ENCODE measurements at places on chromosomes 12 and 14. TPM values are rescaled to one million over a fixed set of nuclear protein-coding genes. Genes with fewer than 3 reads are reported as not detected.

Gene LTB4R
- 8.9 TPM for total RNA-seq

Gene FAM90A1
- total RNA-seq: not detected

Gene ART4
- not detected for total RNA-seq

GRCh38 chr12:2218706-2219105, 165.9 kb downstream of the CACNA1C start:
- no peak overlapping the region for H3K27ac ChIP-seq
- no peaks in the 10 kb centered on the region for H3K4me1 ChIP-seq
- no peak for DNase-seq
- H3K36me3 ChIP-seq: no peaks in the 10 kb centered on the region
- H3K27me3 ChIP-seq: no peaks in the 10 kb centered on the region

DNA sequence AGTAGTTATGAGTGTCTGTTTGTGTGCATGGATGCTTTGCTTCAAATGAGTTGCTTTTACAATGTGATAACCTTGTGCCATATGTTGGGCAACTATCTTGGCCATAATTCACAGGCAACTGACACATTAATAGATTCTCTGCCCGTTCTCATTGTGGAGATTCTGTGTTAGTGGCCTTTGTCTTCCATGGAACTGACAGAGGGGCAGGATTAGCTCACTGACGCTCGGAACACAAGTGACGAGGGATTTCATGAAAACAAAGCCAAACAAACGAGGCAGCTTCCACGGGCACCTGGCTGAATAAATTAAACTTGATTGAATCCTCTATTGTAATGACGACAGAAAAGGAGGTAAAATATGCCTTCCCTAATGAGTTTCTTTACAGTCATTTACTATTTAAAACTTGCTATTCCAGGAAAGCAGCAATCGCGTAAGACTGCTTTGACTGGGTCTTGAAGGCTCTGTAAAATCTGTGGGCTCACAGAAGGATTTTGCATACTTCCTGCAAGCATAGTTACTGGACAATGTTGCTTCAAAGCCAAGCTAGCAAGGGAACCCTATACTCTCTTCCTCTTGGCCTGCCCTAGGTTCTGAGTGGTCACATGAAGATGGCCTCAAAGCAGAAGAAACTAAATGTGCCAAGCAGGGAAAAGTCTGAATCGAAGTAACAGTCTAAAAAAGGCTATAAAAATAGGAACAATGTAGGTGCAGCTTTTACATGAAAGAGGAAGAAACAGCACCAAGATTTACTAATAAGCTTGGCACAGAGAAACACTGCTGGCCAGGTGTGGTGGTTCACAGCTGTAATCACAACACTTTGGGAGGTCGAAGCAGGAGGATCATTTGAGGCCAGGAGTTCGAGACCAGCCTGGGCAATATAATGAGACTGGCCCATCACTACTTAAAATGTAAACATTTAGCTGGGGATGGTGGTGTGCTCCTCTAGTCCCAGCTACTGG, 28.1 kb upstream of the SINHCAF start:
- no peaks in the 10 kb centered on the region for H3K27me3 ChIP-seq
- DNase-seq: no peak
- H3K4me1 ChIP-seq: no peaks in the 10 kb centered on the region
- no peak overlapping the region for H3K27ac ChIP-seq
- no peak overlapping the region for H3K4me3 ChIP-seq

DNA sequence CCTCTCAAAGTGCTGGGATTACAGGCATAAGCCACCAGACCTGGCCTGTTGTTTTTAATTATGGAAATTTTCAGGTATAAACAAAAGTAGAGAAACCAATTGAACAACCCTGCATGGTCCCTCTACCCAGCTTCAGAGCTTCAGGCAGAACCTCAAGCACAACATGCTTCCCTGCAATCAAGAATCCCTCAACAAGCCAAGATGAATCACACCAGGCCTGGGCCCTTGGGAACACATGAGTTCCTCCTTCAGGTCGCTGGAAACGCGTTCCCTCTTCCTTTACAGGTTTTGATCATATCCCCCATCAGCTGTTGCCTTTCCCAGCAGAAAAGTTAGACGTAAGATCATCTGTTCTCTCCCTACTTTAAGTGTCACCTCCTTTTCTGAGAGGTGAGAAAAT, 20.5 kb upstream of the CORO1C start:
- H3K4me1 ChIP-seq: peaks cover 29% of the 10 kb centered on the region
- no peak for DNase-seq
- H3K27me3 ChIP-seq: no peaks in the 10 kb centered on the region
- H3K4me3 ChIP-seq: no peak overlapping the region
- no peaks in the 10 kb centered on the region for H3K36me3 ChIP-seq

DNA sequence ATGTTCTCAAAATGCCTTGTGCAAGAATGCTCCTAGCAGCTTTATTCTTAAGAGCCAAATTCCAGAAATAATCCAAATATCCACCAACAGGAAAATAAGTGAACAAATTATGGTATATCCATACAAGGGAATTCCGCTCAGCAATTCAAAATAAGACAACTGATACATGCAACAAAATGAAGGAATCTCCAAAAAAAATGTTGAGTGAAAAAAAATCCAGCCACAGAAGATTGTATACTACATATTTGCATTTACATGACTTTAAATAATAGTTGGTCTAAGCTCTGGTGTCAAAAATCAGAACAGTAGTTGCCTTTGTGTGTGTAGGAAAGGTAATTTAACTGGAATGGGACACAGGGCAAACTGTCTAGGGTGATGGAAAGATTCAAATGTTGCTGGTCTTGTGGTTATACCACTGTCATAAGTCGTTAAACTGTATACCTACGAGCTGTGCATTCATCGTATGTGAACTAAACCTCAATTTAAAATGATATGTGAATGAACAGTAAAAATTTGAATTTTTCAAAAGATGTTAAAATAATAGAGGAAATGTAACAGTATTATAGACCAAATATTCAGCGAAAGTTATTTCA, 3.2 kb downstream of the CD69 start:
- no peaks in the 10 kb centered on the region for H3K27me3 ChIP-seq
- no peak for DNase-seq
- no peak overlapping the region for H3K4me3 ChIP-seq

DNA sequence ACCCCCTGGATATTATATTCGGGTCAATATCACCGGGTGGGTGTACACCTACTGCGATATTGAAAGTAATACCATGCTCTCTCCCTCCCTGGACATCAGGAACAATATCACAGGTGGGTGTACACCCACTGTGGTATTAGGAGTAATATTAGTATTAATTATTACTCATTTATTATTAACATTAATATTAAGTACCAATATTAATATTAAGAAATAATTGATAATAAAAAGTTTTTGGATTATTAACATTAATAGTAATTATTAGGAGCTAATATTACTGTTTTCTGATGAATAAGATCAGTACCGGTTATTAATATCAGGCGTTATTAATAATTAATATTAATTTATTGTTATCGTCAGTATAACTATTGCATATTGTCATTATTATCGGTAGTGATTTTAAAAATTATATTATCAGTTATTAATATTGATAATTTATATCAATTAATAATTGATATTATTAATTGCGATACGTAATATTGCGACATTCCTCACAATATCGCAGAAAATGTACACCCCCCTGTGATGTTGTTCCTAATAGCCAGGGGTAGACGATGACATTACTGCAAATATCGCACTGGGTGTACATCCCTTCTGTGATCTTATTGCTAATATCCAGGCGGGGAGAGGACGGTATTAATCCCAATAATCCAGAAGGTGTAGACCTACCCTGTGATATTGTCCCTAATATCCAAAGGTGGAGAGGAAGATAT, 17.0 kb downstream of the SMIM41 start:
- no peak overlapping the region for H3K4me3 ChIP-seq
- no peaks in the 10 kb centered on the region for H3K36me3 ChIP-seq
- no peak overlapping the region for H3K27ac ChIP-seq

GRCh38 chr14:106586098-106586704, 1059.8 kb downstream of the TMEM121 start:
- no peak overlapping the region for H3K27ac ChIP-seq
- H3K4me1 ChIP-seq: no peaks in the 10 kb centered on the region
- peak; percentile 64 for DNase-seq
- H3K27me3 ChIP-seq: no peaks in the 10 kb centered on the region

- no peak overlapping the region for H3K4me3 ChIP-seq
- H3K36me3 ChIP-seq: no peaks in the 10 kb centered on the region
- H3K27ac ChIP-seq: no peak overlapping the region
- H3K27me3 ChIP-seq: peaks cover 52% of the 10 kb centered on the region
- H3K4me1 ChIP-seq: no peaks in the 10 kb centered on the region
Measured at GRCh38 chr12:5648692-5649359, 216.9 kb downstream of the NTF3 start.

DNA sequence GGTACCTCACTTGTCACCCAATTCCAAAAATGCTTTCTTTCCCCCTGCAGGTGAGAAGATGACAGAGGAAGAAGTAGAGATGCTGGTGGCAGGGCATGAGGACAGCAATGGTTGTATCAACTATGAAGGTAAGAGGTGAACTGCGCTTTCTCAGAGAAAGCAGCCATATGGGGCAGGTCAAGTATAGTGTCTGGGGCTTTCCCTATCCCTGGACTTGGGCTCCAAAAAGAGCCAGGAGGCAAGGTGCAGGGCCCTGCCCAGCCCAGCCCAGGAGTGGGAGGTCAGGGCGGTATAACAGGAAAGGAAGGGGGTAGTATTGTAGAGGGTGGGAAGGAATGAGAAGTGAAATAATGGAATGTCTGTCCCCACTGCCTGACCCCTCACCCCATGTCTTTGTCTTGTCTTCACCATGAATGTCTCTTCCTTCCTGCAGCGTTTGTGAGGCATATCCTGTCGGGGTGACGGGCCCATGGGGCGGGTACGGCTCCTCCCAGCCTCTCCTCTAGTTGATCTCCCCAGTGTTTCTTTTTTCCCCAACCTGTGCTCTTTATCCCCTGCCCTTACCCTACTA, 2.1 kb downstream of the MYL6 start:
- no peaks in the 10 kb centered on the region for H3K27me3 ChIP-seq
- peaks cover 56% of the 10 kb centered on the region for H3K36me3 ChIP-seq
- no peak for DNase-seq
- peak overlapping the region; percentile 95 for H3K27ac ChIP-seq
- peaks cover 29% of the 10 kb centered on the region for H3K4me1 ChIP-seq
